Activated T-helper 17 cell treated with anti-CD3 and anti-CD28 coated beads, Interleukin-2, amount 50 U/mL, for 72 hours (primary cell): ENCODE measurements at places on chromosomes 2 and 18.

DNA sequence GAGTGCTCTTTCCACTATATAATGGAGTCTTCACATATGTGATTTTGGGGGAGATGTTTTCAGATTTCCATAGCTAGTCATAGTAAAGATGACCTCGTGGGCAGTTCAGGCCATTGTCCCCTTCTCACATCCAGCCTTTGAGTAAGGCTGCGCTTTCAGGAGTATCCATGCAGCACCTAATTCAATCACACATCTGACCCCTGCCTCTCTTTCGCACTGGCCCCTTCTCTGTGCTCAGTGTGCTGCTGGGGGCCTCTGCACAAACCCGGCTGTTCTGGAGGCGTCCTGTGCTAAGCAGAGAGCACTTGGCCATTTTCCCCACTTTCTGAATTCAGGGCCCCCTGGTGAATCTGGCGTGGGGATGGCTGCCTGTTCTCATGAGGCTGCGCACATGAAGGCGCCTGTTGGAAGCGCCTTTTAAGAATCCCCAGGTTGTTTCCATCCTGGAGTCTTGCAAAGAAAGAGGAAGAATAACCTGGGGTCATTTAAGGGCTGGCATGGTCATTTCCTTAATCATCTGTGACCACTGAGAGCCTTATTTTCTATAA is 96.0 kb upstream of the ALPP start:
- H3K4me3 ChIP-seq: no peak overlapping the region
- H3K27ac ChIP-seq: no peak overlapping the region
- H3K36me3 ChIP-seq: peaks cover 16% of the 10 kb centered on the region
- no peaks in the 10 kb centered on the region for H3K27me3 ChIP-seq
- no peaks in the 10 kb centered on the region for H3K4me1 ChIP-seq

DNA sequence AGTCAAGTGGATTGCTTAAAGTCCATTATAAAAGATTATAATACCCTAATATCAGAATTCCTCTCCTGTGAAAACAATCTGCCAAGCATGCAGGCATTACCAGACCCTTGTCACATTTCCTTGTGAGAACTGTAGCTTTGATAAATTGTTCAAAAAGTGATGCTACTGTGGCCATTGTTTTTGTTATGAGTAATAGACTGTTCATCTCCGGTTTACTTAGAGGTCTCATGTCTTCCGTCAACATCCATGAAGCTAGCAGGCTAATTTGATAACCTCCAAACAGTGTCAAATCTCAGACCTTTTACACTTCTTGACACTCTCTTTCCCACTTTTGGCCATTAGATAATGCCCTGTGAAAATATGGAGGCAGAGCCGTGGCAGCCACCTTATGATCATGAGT is 342.7 kb downstream of the CPS1 start:
- H3K27me3 ChIP-seq: no peaks in the 10 kb centered on the region
- H3K36me3 ChIP-seq: no peaks in the 10 kb centered on the region
- ATAC-seq: no peak
- H3K4me1 ChIP-seq: no peaks in the 10 kb centered on the region

DNA sequence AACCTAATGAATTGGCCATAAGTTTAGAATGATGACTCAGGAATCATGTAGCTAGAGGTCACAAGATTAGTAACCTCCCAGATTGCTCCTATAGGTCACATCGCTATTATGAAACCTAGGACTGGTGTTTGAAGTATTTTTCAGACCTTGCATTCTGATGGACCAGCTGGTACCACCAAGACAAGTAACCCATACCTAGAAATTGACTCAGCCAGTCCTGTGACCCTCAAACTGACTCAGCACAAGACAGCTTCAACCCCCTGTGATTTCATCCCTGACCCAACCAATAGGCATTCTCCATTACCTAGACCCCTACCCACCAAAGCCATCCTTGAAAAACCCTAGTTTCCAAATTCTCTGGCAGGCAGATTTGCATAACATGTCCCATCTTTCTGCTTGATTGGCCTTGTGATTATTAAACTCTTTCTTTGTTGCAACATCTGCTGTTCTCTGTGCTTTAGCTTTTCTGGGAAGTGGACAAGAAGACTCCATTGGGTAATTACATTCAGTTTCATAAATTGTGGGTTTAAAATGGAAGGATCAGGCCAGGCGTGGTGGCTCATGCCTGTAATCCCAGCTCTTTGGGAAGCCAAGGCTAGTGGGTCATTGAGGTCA is 254.9 kb downstream of the IRS1 start:
- peaks cover 8% of the 10 kb centered on the region for H3K27me3 ChIP-seq
- H3K4me3 ChIP-seq: no peak overlapping the region
- no peaks in the 10 kb centered on the region for H3K4me1 ChIP-seq
- no peaks in the 10 kb centered on the region for H3K36me3 ChIP-seq
- ATAC-seq: no peak

GRCh38 chr2:70907130-70908057 is 28.3 kb upstream of the ATP6V1B1 start:
- no peaks in the 10 kb centered on the region for H3K4me1 ChIP-seq
- H3K4me3 ChIP-seq: peak overlapping the region; percentile 21
- no peak overlapping the region for H3K27ac ChIP-seq
- ATAC-seq: no peak
- no peaks in the 10 kb centered on the region for H3K36me3 ChIP-seq

DNA sequence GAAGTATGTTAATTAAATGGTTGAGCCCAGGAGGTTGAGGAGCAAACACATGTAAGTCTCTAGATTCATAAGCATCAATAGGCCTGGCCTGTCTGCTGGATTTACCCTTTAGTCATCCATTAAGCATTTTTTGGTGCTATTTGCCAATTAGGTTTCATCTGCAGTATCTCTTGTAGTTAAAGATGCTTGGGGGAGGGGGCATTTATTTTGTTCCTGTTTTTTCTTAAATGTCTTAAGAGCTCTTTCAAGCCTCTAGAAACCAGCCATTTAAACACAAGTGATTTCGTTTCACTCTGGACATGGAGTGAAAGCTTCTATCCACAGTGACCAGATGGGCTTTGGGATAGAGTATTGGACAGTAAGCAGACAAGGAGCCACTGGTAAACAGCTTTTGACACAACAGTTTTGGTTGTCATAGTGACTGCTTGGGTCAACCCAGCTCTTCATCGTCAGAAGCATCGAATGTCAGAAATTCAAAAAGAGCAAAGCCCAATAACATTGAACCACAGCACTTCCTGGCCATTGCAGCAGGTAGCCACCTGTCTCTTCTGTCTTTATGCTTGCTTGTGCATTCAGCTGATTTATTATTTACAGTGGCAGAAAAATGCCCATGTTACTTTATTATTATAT is 4.9 kb downstream of the QPCT start:
- H3K27me3 ChIP-seq: peaks cover 4% of the 10 kb centered on the region
- no peaks in the 10 kb centered on the region for H3K36me3 ChIP-seq
- H3K4me1 ChIP-seq: no peaks in the 10 kb centered on the region
- no peak for ATAC-seq
- no peak overlapping the region for H3K4me3 ChIP-seq

- peaks cover 20% of the 10 kb centered on the region for H3K36me3 ChIP-seq
- H3K4me1 ChIP-seq: peaks cover 33% of the 10 kb centered on the region
- ATAC-seq: peak; percentile 70
- H3K4me3 ChIP-seq: peak within 1 kb of the TSS; percentile 85
Measured at GRCh38 chr18:62324917-62325805, at the start of gene TNFRSF11A. TSS of gene TNFRSF11A (plus strand) at chr18:62325310. CDS start at chr18:62325353, 43 bp downstream.

DNA sequence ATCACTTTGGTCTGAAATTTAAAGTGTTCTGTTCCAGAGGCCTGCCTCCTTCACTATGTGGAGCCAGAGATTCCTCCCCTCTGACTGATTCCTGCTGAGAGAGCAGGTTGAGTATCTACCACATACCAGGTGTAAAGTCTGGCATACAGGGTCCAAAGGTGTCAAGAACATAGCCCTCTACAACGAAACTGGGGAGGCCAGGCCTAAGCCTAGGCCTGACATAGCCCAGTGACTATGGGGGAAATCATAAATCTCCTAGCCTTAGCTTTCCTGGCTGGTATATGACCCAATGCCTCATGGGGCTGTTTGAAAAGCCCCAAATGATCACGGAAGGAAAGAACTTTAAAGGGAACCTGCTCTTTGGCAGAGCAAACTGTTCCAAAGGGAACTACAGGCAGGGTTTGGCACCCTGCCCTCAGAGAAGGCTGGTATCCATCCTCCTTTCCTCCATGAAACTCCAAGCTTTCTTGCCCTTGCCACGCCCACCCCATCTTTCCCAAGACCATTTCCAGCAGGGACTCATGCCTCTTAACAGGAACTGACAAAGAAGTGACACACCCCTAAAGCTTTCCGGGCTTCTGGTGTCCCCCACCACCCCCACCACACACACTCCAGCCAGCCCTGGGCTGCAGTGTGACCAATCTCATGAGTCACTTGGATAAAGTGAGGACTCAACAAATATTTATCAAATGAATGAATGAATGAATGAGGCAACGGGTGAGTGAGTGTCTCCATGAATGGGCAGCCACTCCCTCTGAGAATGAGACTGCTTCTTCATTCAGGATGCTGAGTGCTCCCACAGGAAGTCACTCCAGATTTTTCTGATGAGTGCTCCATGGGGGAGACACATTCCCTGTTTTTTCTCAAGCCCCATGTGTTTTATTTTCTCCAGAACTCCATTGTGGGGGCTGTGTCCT is 114.5 kb upstream of the STPG4 start:
- H3K27ac ChIP-seq: no peak overlapping the region
- H3K4me3 ChIP-seq: no peak overlapping the region
- no peak for ATAC-seq
- H3K36me3 ChIP-seq: no peaks in the 10 kb centered on the region
- H3K4me1 ChIP-seq: no peaks in the 10 kb centered on the region

DNA sequence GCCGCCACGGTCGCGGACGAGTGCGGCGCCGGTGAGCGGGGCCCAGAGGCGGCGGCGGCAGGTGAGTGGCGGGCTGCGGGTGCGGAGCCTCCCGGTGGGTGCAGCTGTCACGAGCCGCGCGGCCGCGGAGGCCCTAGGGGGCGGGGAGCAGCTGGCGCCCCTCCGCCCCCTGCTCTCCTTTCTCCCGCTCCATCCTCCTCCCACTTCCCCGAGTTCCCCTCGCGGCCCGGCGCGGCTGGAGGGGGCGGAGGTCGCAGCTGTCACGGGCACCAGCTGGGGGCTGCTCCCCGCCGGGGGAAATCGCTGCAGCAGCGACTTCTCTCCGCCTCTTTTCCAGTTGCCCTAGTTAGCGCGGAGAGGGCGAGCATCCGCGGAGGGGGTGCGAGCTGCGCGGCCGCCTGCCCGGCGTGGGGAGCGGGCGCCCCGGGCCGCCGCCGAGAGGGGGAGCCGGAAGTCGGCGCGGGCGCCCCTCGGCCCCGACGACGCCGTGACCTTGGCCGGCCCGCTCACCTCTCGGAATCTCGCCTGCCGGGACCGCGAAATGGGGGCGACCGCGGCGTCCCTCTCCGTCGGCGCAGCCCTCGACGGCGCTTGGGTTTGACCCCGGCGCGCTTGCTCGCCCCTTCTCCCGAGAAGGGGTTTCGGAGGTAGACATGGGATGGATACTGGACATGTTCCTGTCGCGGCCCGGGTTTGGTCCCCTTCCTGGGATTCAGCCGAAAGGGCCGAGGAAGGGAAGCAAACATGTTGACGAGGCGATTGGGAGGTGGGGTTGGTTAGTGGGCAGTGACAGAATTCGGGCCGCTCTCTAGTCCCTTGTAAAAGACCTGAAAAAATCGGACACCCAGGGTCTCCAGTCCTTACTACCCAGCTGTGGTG is 727 bp downstream of the NCOA1 start:
- H3K4me1 ChIP-seq: peaks cover 39% of the 10 kb centered on the region
- peak; percentile 25 for ATAC-seq
- H3K27ac ChIP-seq: peak overlapping the region; percentile 79
- H3K27me3 ChIP-seq: no peaks in the 10 kb centered on the region
- peaks cover 17% of the 10 kb centered on the region for H3K36me3 ChIP-seq

GRCh38 chr2:18795906-18796305 is 206.5 kb upstream of the NT5C1B start:
- H3K27ac ChIP-seq: no peak overlapping the region
- H3K4me3 ChIP-seq: no peak overlapping the region
- H3K4me1 ChIP-seq: no peaks in the 10 kb centered on the region
- no peaks in the 10 kb centered on the region for H3K27me3 ChIP-seq
- H3K36me3 ChIP-seq: no peaks in the 10 kb centered on the region

DNA sequence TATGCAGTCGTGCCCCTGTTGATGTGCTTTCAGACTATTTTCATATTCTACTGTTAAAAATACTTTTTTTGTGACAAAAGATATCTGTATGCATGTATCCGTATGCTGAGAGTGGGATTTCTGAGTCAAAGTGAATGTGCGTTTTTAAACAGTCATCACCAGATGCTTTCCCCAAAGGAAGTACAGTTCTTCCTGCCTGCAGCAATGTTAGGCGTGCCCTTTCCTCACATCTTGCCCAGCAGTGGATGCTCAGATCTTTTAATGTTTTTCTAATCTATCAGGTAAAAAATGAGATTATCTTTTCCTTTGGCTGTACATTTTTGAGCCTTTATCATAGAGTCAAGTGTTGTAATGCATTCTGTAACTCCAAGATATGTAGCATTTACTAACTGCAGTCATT is 111.7 kb downstream of the PTPRM start:
- H3K27me3 ChIP-seq: no peaks in the 10 kb centered on the region
- no peak for ATAC-seq
- H3K4me3 ChIP-seq: no peak overlapping the region
- H3K36me3 ChIP-seq: no peaks in the 10 kb centered on the region
- no peaks in the 10 kb centered on the region for H3K4me1 ChIP-seq

GRCh38 chr18:6004683-6005082 is 109.4 kb upstream of the TMEM200C start:
- peaks cover 5% of the 10 kb centered on the region for H3K27me3 ChIP-seq
- H3K4me3 ChIP-seq: peak overlapping the region; percentile 2
- no peaks in the 10 kb centered on the region for H3K4me1 ChIP-seq
- H3K27ac ChIP-seq: no peak overlapping the region

DNA sequence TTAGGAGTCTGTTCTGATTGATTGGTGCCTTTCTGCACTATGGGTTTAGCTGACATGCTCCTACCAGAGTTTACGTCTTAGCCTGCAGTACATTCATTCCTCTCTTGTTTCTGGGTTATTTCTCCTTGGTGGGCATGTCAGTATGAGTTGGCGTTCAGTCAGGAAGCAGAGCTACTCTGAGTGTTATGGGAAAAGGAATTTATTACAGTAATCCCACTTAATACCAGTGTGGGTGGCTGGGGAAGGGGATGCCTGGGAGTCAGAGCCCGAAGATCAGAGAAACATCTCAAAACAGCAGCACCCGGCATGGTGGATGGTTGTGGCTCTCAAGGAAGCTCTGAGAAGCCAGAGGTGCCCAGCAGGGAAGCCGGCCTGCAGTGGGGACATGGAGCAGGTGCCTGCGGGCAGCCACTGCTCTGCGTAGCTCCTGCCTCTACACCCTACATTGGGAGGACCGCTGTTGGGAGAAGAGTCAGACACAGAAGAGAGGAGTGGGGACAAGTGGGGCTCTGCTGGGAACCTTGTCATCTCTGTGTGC is 48.9 kb downstream of the RAB31 start:
- ATAC-seq: no peak
- no peak overlapping the region for H3K4me3 ChIP-seq
- no peaks in the 10 kb centered on the region for H3K36me3 ChIP-seq
- H3K27me3 ChIP-seq: peaks cover 14% of the 10 kb centered on the region
- no peak overlapping the region for H3K27ac ChIP-seq

DNA sequence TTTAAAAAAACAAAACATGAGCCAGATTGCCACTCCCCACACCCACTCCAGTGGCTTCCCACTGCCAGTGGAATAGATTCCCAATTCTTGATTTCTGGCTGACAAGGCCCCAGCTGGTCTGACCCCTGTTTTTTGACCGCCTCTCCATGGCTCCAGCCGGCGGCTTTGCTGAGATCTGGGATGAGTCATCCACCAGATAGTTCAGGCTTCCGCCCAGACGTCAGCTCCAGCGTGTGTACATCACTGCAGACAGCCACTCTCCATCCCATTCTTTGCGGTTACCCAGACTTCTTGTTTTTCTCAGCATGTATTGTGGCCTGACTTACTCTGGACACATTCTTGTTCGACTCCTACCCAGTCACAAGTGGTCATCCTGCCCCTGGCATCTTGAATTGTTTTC is 227.9 kb downstream of the GBX2 start:
- peaks cover 16% of the 10 kb centered on the region for H3K36me3 ChIP-seq
- peaks cover 5% of the 10 kb centered on the region for H3K4me1 ChIP-seq
- no peak for ATAC-seq
- H3K4me3 ChIP-seq: no peak overlapping the region
- no peak overlapping the region for H3K27ac ChIP-seq
- peaks cover 9% of the 10 kb centered on the region for H3K27me3 ChIP-seq
